ENCODE measurements at places on chromosomes 3 and 15.

DNA sequence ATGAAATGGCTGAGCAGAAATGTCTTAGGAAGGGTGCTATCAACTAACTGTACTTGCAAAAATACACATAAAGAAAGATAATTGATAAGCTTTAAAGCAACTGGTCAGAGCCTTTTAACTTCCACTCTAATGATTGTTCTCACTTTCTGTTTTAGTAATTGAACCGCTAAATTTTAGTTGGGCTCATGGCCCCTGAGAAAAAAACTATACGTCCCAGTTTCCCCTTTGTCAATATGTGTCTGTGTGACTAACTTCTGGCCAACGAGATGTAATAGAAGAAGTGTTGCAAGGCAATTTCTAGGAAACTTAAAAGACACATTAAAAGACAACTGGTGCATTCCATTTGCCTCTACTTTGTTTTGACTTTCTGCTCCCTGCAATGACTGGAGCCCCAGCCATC lies 223.9 kb downstream of the NR1D2 start:
- DNase-seq, result no peak

DNA sequence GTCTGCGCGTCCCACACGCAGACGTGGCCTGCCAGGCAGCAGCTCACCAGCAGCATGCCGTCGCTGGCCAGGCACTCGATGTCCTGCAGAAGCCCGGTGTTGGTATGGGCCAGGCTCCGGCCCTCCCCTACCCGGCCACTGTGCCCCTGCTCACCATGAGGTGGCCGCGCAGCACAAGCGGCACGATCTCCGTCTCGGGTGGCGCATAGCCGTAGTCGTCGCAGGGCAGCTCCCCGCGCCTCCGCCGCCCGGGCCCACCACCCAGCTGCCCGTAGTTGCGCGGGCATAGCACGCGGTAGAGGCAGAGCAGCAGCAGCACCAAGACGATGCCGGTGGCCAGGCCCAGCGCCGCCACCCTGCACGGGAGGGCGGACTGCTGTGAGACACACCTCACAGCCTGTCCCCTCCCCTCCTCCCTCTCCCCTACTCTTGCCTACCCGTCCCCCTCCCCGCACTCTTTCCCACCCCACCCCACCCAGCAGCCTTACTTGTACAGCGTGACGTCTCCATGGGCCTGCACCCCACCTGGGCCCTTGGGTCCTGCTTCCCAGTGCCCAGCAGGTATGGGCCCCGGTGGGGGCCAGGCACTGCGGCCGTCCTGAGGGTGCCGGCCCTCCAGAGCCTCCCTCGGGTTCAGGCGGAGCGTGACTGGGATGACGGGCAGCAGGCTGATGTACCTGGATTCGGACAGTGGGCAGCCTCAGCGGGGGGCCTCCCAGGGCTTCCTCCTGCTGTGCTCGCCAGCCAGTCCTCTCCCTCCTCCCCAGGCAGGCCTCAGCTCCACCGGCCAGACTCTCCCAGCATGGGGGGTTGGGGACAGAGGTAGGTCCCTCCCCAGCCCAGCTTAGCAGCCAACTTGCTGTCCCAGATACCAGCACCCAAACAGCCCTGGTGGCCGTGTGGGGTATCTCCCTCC lies 37.6 kb downstream of the PTPN23 start:
- no peak for DNase-seq

GRCh38 chr15:65535192-65535591 lies 4.9 kb downstream of the HACD3 start:
- no peak for DNase-seq

- DNase-seq, result no peak
These were observed 491.8 kb downstream of the FHIT start for GRCh38 chr3:60759439-60759838.

GRCh38 chr3:64266983-64267382 lies 41.7 kb upstream of the PRICKLE2 start:
- no peak for DNase-seq

DNA sequence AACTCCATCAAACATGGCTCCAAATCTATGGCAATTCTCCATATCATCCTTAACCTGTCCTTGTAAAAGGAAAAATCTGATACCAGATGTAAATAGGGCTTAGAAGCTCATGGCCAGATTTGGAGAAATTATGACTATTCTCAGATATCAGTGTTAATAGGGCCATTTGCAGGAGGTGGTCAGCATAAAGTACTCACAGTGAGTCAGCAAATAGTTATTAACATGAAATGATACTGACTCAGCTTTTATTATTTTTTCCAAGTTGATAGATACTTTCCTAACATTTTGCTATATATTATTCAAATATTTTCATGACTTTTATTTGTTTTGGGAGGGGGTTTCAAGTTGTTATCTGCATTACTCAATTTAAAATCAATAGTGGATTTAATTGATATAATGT lies 255.8 kb downstream of the MFSD1 start:
- DNase-seq, result peak; percentile 15

- no peak for DNase-seq
These were observed 654.6 kb upstream of the CADM2 start for GRCh38 chr3:84304214-84304613.

DNA sequence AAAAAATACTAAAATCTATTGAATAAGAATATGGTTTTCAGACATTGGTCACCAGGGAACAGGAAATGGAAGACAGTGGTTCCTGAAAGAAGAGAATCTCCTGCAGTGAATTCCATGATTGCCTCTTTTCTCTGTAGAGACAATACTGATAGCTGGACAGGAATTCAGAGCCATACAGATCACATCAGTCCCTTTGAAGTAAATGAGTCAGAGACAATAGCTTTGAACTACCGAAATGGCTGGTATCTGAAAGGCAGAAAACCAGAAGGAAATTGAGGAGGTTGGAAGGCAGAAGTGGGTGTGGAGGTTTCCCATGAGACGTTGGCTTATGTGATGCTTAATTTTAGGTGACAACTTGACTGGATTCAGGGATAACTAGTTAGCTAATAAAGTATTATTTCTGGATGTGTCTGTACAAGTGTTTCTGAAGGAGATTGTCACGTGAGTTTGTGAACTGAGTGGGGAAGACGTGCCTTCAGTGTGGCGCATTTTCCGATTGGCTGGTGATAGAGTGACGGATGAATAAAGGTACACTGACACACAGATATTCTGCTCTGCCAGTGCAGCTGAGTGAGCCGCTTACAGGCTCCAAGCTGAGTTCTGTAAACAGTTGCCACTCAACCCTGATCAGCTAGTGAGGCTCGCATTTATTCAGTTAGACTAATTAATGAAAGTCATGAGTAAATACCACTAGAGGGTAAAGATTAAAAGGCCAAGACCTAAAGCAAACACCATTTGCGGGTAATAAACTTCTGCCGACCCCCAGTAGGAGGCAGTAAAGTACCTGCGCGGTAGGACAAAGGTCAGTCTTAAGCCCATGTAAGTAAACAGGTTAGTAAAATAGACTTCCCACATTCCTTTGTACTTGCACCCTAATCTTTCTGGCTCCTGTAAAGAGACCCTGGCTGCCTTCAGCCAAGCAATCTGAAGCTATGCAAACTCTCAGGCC lies 1298.6 kb downstream of the SI start:
- no peak for DNase-seq

GRCh38 chr3:114445233-114445632 lies 151.4 kb downstream of the TIGIT start:
- DNase-seq, result no peak

GRCh38 chr3:68874551-68875348 lies 57.6 kb downstream of the TAFA4 start:
- DNase-seq, result no peak

GRCh38 chr3:180624714-180625113 lies 22.8 kb downstream of the TTC14 start:
- no peak for DNase-seq

Data from fibroblast of skin of scalp (primary cell).